ENCODE measurements at places on chromosomes 7 and 10.

GRCh38 chr10:1575481-1576244, 161.7 kb downstream of the ADARB2 start:
- DNase-seq, result no peak

DNA sequence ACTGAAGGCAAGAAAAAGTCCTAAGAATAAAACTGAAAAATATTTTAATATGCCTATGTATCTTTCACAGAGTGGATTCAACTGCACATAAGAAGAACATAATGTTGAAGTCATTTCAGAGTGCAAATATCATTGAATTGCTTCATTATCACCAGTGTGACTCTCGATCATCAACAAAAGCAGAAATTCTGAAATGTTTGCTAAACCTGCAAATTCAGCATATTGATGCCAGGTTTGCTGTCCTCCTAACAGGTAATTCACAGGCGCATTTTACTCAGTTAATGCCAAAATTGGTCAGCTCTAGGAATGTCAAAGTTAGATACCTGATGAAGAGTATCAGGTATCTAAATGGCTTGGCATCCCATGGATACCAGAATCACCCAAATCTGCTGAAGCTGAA, 52.0 kb downstream of the GDI2 start:
- DNase-seq, result no peak

GRCh38 chr7:99762680-99763327, 21.2 kb downstream of the CYP3A4 start:
- no peak for DNase-seq

- DNase-seq, result no peak
These were observed 50.7 kb upstream of the CPXM2 start for GRCh38 chr10:123942114-123942861.

GRCh38 chr7:106127984-106128780, 16.1 kb upstream of the SYPL1 start:
- DNase-seq, result no peak

DNA sequence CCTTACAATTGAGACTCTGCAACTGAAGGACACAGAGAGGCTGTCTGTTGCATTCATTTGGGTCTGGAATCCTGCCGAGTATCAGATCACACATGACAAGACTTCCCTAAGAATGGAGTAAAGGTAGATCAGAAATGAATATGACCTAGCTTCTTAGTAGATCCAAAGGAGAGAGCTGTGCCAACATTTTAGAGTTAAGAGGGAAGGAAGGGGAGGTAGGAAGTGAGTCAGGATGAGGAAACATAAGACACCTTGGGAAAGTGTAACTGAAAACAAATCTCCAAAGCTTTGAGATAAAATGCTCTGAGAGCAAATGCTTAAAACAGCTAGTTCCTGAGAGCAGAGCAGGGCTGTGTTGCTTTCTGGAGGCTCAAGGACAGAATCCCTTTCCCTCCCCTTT, 6.1 kb upstream of the SLC25A13 start:
- DNase-seq, result no peak

DNA sequence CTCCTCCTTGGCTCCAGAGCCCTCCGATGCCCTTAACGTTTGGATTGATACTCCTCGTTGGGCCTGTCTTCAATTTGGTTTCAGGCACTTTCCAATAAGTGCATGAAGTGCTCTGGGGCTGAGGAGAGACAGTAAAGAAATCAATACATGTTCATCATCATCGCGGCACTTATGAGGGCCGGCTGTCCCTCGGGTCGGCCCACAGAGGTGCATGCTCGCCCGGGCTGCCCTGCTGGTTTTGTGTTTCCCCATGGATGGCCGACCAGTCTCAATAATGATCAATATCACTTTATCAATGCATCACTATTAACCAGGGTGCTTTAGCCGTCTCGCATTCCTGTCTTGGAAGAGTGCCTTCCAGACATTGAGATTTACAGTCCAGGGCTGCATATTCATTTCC, 154.2 kb downstream of the EBF3 start:
- no peak for DNase-seq

DNA sequence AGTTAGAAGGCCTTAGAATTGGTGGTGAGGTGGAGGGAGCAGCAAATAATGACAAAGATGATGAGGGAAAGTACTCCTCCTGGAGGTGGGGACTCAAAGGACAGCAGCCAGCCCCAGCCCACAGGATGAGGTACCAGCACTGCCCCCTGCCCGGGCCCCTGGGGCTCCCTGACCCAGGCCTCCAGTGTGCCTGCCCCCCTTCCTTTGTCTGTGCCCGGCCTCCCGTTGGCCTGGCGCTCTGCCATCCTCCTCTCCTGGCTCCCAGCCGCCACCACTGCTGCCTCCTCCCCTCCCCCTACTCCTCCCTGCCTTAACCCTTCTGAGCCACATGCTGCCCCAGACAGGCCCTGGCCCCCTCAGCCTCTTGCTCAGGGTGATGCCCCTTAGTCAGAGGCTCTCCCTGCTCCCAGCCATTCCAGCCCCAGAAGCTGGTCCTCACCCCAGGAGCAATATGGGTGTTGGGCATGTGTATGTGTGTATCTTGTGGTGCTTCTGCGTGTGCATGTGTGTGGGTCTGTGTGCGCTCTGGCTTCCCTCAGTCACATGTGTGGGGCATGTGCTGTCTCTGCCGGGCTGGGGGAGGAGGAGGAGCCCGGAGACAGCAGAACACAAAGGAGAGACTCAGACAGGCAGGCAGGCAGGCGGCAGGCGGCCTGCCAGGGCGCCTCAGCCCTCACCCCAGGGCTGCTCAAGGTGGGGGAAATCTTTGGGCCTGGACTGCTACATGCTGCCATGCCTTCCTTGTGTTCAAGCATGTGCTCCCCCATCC, 2.6 kb downstream of the LDB1 start:
- DNase-seq, result no peak

- DNase-seq, result no peak
These were observed 22.3 kb downstream of the HYAL4 start for GRCh38 chr7:123867225-123867624.

GRCh38 chr7:108283252-108283651, 153.1 kb upstream of the LAMB4 start:
- no peak for DNase-seq

GRCh38 chr10:70733051-70733450, 52.1 kb downstream of the TBATA start:
- DNase-seq, result no peak

GRCh38 chr10:130689743-130690626, 553.8 kb downstream of the GLRX3 start:
- no peak for DNase-seq

DNA sequence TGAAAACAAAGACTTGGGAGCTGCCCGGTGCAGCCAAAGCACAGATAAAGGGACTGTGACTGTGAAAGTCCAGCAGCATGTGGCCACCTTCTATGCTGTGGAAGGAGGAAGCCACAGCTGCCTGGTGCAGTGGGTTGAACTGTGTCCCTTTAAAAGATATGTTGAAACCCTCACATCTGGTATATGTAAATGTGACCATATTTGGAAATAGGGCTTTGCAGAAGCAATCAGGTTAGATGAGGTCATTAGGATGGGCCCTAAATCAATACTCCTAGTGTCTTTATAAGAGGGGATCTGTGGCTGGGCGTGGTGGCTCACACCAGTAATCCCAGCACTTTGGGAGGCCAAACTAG, 136.9 kb downstream of the GLI3 start:
- no peak for DNase-seq

DNA sequence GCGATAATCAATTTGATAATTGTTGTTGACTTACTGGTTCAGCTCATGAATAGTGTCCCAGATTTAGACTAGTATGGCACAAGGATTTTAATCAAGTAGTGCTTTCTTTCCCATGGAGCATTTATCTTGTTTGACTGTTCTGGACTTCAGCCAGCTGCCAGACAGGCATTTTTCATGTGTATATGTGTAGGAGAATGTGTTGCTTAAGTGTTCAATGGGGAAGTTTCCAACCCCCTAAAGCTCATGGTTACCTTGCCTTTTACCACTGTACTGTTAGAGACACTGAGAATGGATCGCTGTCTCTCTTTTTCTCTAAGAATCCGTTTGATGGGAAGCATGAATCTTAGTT, 103.9 kb downstream of the LRRC4 start:
- no peak for DNase-seq

DNA sequence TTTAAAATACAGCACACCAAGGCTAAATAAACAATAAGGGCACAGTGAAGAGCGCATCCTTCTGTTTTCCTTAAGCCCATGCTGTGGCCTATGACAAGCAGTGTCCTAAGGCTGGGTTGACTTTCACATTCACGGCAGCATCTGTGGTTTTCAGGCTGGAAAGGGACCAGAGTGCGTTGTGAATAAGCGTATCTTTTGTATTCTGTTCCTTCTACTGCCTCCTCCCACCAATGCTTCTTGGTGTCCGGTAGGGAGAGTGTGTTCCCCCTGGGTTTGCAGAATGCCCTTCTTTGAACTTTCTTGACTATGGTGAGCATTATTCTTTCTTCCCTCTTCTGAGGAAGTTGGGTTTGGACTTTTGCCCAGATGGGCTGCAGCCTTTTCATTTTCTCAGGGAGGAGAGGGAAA, 73.6 kb downstream of the ABCA13 start:
- DNase-seq, result no peak
